ENCODE measurements at places on chromosomes 12 and 14.

DNA sequence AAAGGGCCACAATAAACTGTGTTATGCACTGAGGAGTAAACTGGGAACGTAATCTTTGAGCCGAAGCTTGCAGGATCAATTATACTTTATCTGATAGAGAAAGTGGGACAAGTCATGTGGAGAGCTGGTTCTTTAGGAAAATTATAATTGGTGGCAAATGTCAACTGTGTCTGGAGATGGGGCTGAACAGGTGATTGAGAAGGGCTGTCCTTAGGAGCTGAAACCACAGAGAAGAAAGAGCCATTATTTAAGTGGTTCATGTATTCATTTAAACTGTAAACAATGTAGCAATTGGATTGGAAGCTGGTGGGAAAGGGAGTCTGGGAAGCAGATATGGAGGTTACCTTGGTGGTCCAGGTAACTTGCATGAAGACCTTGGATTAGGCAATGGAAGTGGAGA lies 193.1 kb downstream of the NPAS3 start:
- DNase-seq, result no peak

DNA sequence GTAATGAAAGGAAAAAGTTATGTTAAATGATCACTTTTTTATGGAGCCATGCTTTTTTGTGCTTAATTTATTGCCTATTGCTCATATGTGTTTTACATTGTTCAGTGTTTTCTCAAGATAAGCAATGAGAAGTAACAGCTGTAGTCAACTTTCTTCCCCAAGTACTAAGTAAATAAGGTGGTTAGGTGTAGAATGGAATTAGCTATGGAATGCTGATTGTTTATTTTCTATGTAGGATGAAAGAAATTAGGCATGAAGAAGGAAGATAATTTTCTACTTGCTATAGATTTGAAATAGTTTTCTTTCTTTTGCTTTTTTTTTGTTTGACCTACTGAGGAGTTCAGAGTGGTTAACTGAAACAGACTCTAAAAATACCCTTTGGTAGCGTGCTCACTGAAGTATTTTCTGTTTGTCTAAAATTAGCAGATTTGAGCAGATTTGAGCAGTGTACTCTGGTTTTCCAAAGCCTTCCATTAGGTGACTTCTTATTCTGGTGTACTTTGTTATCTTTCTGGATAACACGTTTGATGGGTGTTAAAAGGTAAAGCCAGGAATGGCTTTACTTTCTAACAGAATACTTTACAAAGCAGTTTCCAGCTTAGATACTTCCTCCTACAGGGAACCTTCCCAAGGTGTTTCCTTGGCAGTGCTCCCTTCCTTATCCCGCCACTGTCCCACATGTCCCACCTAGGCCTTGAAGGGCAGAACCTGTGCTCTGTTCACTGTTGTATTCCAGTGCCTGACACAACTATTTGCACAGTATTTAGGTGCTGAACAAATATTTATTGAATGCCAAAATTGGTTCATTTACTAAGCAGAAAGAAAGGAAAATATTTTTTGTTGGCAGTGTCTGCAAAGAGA lies 56.0 kb downstream of the RASSF3 start:
- DNase-seq, result no peak

- DNase-seq, result no peak
These were observed 71.6 kb upstream of the KRAS start for GRCh38 chr12:25322351-25322750.

GRCh38 chr12:41234692-41235091 lies 46.6 kb downstream of the PDZRN4 start:
- no peak for DNase-seq

GRCh38 chr12:15899282-15899870 lies 11.8 kb upstream of the DERA start:
- no peak for DNase-seq
